Renal pelvis (tissue), 12 donors: ENCODE measurements at places on chromosomes 5 and 9. TPM values are rescaled to one million over a fixed set of nuclear protein-coding genes. Genes with fewer than 3 reads are reported as not detected.

IL9 gene
- polyA plus RNA-seq: not detected

CER1 gene
- 0.38 TPM for polyA plus RNA-seq

WNK2 gene
- 23.4 TPM for polyA plus RNA-seq

FCN2 gene
- 0.68 TPM for polyA plus RNA-seq

FOXD4L3 gene
- 0.11 TPM for polyA plus RNA-seq

EGFLAM gene
- polyA plus RNA-seq: 10.6 TPM

PRDM9 gene
- polyA plus RNA-seq: not detected
